ENCODE measurements at places on chromosomes 12 and 14.

DNA sequence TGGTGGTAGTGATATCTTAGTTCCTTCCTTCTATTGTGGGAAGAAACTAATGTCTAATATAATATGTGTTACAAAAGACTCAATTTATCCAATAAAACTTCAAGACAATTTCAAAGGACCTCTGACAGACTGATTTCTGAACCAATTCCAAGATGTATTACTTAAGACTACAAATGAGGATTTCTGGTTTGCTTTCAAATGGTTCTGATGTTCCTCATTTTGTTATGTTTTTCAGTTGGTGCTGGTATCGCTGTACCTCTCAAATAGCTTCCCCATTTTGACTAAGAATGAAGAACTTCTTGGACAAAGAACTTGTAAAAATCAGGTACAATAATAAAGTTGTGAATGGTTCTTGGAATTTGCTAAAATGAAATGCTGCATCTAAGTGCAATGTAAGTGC is 19.4 kb upstream of the MBIP start:
- DNase-seq, result peak; percentile 11

- DNase-seq, result no peak
Measured at GRCh38 chr12:106066051-106066705, 72.6 kb downstream of the NUAK1 start.

DNA sequence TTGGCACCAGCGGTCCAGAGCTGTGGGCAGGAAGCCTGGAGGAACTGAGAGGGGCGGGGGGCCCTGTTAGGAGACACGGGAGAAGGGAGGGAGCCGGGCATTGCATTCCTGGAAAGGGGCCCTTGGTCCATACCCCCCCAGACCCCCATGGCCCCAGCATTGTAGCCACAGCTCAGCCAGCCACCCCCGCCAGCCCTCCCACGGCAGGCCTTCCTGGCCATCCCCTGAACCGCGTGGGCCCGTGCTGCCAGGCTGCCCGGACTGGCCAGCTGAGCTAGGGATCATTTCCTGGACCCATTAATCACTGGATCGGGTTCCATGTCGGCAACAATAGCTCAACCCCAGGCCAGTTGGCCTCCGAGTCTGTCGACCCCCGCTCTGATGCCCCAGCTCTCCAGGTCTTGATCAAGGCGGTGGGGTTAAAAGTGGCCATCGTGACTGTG is 39.8 kb upstream of the DIO3 start:
- DNase-seq, result no peak

- DNase-seq, result peak; percentile 55
Measured at GRCh38 chr12:72271451-72272090, 599 bp upstream of the TRHDE start.

- DNase-seq, result no peak
Measured at GRCh38 chr12:72925716-72926115, 653.5 kb downstream of the TRHDE start.

GRCh38 chr12:13937735-13938134 is 43.7 kb downstream of the GRIN2B start:
- no peak for DNase-seq

DNA sequence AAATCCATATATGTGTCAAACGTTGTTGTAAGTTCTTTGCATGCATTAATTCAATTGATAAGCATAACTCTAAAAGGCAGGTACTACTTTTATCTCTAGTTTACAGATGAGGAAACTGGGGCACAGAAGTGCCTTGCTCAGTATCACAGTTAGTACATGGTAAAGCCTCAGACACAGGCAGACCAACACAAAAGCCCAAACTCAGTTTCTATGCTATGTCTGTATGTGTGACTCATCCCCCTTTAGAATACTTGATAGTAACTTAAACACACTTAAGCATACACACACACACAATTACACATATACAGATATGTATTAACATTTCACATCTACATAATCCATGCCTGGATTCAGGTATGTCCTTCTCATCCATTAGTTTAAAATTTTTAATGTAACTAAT is 88.0 kb downstream of the EPS8 start:
- no peak for DNase-seq

GRCh38 chr14:54194501-54194900 is 202.3 kb upstream of the CDKN3 start:
- no peak for DNase-seq

GRCh38 chr12:19200261-19200660 is 70.7 kb downstream of the PLEKHA5 start:
- no peak for DNase-seq

DNA sequence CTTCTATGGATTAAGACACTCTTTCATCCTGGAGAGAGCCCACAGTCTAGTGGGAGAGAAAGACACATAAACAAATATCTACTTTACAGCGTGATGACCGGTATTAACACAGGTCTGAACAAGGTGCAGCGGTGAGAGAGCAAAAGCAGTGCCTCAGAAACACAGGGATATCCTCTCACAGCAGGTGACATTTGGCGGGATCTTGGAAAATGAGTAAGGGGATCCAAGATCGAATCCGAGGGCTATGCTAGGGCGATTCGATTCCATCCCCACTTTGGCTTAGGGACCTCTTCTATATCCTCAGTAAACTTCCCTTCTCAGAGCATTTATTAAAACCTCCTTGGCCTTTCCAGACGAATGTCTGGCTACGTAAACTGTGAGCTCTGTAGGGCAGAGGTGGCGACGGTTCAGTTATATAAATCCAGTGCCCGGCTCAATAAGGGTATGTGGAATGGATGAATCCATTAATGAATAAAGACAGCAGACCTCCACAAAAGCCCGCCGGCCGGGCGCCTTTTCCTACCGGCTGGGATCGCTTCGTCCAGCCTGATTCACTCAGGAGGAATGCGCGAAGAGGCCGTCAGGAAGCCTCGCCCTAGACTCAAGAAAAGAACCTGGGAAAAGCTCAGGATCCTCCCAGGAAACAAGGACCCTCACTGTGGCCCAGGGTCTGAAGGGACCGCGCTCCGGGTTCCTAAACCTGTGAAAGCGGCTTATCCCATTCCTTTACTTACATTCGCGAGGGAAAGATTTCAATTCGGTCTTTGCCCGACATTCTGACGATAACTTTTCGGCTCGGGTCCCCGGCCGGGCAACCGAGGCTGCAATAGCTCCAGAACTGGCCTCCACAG is 455 bp downstream of the ATP6V1D start:
- DNase-seq, result no peak

- no peak for DNase-seq
Measured at GRCh38 chr12:116545144-116545543, 14.0 kb upstream of the MAP1LC3B2 start.

DNA sequence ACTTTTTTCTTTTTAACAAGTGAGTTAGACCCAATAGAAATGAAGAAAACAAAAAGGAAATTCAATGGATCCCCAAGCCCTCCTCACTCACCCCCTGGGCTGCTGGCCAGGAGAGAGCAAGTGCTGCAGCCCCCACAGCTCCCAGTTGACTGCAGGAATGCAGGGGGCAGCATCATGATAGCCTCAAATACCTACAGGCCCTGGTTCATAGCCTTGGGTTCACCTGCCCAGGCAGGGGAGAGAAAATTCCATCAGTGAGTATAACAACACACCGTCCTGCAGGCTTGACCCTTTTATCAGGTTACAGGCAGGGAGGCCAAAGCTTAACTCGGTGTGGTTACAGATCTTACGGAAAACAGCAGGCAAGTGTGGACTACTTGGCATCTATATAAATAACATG is 76.3 kb downstream of the PHLDA1 start:
- DNase-seq, result no peak

GRCh38 chr12:110104188-110105094 is 19.7 kb upstream of the IFT81 start:
- no peak for DNase-seq

- DNase-seq, result no peak
Measured at GRCh38 chr12:43147878-43148277, 404.1 kb downstream of the ADAMTS20 start.

GRCh38 chr12:52392465-52393007 is 7.1 kb upstream of the KRT84 start:
- no peak for DNase-seq

- DNase-seq, result no peak
Measured at GRCh38 chr14:89458713-89459420, 41.8 kb upstream of the FOXN3 start.

DNA sequence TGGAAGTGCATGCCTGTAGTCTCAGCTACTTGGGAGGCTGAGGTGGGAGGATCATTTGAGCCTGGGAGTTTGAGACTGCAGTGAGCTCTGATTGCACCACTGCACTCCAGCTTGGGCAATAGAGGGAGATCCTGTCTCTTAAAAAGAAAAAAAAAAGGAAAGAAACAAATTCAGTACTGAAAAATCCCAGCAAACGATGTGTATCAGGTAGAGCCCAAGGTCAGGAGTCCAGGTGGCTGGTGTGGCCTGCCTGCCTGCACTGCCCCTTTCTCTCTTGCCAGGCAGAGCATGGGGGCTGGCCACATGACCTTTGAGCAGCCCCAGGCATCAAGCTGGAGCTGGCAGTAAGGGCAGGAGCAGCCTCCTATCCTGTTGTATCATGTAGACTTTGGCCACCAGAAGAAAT is 31.8 kb downstream of the ELK3 start:
- no peak for DNase-seq

DNA sequence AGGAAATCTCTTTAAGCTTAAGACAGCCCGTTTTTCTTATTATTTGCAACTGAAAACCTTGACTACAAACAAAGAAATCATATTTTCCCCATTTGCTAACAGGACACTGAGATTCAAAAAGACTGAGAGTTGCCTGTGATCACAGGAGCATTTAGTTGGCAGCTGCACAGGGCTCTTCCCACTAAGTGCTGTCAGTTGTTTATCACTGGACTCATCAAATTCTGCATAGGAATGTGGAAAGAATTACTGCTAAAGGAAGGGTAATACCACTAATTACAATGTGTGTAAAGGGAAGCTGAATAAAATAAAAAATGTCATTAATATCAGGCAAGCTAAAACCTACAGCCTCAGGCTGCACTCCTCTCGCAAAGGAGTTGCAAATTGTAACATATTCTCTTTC is 226.4 kb downstream of the NELL2 start:
- DNase-seq, result no peak

DNA sequence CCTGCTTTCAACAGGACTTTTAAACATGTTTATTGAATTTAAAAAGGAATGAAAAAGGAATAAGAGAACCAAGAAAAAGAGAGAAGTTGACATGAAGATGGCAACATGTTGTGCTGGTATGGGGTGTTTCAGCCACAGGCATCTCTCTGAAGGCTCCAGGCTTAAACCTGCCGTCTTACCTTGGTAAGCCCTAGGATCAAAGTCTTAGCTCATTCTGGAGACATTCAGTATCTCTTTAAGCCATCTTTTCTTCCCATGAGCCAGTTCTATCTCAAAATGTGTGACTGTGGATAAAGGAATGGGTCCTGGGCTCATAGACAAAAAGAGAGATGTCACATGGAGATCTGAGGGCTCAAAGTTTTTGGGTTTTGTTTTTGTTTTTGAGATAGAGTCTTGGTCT is 1.6 kb upstream of the TFCP2 start:
- DNase-seq, result no peak

- no peak for DNase-seq
Measured at GRCh38 chr14:35944847-35945246, 118.7 kb downstream of the BRMS1L start.

GRCh38 chr14:80127466-80127865 is 83.8 kb downstream of the DIO2 start:
- no peak for DNase-seq

GRCh38 chr12:32402170-32402569 is 2.8 kb downstream of the FGD4 start:
- DNase-seq, result no peak

GRCh38 chr12:2118061-2118460 is 65.3 kb downstream of the CACNA1C start:
- no peak for DNase-seq

DNA sequence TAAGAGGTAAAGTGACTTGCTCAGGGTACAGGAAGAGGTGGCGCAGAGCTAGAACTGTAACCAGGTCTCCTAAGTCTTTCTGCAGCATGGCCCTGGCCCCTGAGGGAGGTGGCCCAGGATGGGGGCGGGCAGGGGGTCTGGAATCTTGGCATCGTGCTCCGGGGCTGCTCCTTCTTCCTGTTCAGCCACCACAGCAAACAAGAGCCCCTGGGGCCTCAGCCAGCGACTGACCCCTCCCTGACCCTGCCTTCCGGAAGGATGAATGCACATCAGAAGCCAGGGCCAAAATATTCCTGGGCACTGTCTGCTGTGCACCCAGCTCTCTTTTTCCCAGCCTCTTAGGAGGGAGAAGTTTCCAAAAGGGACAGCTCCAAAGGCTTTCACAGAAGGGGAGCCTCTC is 242.8 kb downstream of the DPF3 start:
- DNase-seq, result no peak

Measured in Ammon's horn (tissue), 1 donor.